ENCODE measurements at places on chromosomes 11 and 22.

DNA sequence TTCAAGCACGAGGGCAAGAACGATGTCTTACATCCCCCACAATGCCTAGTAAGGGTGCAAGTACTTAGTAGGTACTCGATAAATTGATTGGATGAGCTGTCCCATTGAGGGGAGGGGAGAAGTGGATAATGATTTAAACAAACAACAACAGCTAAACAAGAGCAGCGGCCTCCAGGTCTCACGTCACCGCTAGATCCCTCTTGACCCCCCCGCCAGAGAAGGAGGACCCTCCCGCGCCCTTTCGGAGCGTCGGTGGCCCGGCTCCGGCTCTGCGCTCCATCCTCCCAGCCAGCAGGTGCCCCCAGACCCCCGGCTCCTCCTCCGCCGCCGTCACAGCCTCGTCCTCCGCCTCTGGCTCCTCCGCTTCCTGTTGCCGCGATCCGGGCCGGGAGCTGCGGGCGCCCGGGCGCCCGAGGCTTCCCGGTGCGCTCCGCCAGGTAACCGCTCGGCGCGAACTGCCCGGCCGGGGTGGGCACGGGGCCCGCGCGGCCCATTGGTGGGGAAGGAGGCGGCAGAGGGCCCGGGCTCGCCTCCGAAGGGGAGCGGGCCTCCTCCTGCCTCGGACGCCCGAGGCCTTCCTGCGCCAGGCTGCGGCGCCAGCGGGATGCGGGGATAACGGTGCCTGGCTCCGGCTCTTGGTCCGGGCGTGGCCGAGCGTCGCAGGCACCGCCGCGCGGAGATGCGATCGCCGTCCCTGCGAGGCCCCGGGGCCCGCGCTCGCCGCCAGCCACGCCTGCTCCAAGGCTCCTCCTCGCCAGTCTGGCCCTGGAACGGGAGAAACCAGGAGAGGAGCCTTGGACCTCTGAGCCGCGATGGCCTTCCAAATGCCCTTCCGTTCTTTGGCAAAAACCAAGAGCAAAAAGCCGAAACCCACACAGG, at the start of gene TLCD5:
Gene TLCD5 (plus strand): TSS at position 368 of the 879 bp plus-strand sequence. CDS start 2,143 bp downstream, outside the sequence.
- peak; percentile 50 for DNase-seq

- DNase-seq = no peak
Measured at GRCh38 chr11:77418971-77419597, 54.8 kb downstream of the PAK1 start.

DNA sequence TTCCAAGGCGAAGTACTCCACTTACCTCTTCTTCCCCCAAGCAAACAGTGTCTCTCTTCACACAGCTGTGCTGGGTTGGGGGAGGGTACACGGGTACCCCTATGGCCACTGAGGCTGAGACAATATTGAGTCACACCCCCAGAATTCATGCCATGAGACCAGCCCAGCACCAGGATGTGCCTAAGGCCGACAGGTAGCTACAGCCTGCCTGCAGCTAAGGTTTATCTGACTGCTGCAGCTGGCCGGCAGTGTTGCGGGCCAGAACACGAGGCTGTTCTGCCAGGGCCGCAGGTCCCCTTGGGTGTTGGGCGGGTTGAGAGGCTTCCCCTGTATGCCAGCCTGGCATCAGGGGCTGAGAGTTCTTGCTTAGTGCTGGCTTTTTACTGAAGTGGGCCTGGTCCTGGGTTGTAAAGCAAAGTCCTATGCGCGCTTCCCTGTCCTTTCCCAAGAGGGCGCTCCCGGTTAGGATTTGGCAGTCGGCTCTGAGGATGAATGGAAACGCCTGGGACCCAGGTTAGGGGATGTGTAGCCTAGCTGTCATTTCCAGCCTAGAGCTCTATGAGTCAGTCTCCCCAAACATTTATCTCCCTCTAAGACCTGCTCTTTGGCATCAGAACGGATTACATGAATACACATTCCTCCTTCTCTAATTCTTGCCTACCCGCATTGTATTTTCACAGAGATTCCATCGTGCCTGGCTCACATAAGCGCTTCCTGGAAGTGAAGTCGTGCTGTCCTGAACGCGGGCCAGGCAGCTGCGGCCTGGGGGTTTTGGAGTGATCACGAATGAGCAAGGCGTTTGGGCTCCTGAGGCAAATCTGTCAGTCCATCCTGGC, 7.1 kb downstream of the USP18 start:
- DNase-seq = peak; percentile 70

DNA sequence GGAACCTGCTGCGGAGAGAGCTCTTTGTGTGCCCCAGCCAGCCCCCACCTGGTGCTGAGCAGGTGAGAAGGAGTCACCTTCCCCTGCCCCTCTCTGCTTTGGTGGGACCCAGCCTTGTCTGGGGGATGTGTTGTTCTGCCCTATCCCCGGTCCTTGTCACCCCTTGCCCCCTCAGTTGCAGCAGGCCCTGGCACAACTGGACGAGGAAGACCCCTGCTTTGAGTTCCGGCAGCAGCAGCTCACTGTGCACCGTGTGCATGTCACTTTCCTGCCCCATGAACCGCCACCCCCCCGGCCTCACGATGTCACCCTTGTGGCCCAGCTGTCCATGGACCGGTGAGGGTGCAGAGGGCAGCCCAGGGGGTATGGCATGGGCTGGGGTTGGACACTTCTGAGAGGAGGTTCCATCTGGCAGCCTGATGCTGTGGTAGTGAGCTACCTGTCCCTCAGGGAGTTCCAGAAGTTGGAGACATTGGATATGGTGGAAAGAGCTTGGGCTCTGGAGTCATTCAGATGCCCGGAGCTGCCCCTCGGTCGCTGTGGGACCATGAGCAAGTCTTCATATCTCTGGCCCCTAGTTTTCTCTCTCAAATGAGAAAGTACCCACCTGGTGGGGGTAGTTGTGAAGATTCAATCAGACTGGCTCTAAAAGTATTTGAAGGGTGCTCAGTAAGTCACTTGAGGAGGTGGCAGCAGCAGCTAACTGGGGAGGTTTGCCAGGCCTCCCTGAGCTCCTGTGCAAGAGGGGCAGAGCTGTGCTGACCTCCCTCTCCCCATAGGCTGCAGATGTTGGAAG, 4.3 kb downstream of the LARGE2 start:
- no peak for DNase-seq

- DNase-seq = no peak
Measured at GRCh38 chr11:35313760-35314153, 105.6 kb downstream of the SLC1A2 start.

GRCh38 chr11:35012467-35013191, 96.2 kb downstream of the PDHX start:
- no peak for DNase-seq

- DNase-seq = no peak
Measured at GRCh38 chr11:81342966-81343365, 1390.7 kb downstream of the FAM181B start.

GRCh38 chr11:64360448-64360921, 1.5 kb downstream of the RPS6KA4 start:
- peak; percentile 83 for DNase-seq

DNA sequence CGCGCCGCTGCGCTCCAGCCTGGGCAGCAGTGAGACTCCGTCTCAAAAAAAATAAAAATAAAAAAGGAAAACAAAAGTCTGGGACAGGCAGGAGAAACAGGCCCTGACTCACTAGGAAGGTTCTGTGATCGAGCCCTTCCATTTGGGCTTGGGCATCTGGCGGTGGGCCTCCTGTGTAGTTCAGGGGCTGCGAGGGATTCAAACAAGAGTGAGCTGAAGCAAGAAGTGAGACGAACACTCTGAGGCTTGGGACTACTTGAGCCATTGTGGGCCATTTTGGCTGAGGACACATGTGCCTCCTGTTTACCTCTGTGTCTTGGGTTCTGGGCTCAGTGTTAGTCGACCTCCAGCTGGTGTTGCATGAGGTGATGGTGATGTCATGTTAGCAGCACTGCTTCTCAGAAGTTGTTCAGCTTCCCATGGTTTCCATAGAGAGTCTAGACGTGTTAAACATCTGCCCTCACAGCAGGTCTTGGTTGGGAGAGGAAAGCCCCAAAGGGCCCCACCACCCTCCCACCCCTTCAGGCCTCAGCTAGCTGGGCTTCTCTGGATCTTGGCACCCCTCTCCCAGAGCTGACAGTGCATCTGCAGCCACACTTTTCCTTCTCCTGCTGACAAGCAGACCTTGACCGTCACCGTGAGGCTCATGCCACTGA, 57.8 kb downstream of the MED15 start:
- no peak for DNase-seq

DNA sequence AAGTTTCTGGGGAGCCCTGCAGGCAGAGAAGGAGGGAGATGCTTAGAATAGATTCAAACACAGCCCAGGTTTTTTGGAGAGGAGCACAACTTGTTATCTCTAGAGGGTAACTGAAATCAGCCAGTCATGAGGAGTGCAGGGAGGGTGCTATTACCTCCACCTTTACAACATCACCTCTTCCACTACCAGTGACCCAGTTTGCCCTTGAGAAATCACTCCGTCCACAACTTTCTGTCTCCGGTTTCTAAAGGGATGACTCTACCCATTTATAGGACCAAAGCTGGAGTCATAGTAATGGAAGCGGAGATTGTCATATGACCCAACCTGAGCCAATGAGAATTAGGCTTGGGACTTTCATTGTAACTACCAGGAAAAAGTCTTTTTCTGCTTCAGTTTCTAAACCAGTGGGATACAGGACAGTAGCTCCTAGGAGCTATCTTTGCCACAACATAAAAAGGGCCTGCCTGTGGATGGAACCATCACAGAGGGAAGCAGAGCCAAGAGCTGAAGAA, 131.2 kb upstream of the SERPIND1 start:
- no peak for DNase-seq

DNA sequence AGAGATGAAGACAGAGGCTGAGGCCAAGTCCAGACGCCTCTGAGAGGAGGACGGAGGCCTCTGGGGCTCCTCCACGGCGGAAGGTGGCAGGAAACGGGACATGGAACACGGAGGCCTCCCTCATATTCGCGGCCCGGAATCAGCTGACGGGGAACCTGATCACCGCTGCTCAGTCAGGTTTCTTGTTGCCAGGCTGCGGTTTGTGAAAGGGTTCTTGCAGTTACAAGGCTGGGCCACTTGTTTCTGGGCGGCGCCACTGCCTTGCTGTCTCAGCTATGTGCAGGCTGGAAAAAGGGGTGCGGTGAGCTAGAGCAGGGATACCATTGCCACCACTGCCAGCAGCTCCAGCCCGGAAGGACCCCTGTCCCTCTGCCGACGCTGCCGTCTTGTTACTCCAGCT, 10.0 kb upstream of the MMP1 start:
- peak; percentile 6 for DNase-seq

GRCh38 chr22:25940479-25940878, 198.5 kb downstream of the MYO18B start:
- DNase-seq = no peak

- DNase-seq = no peak
Measured at GRCh38 chr11:57562596-57562995, 4.9 kb downstream of the UBE2L6 start.

GRCh38 chr11:7115780-7116179, 27.0 kb downstream of the RBMXL2 start:
- no peak for DNase-seq

DNA sequence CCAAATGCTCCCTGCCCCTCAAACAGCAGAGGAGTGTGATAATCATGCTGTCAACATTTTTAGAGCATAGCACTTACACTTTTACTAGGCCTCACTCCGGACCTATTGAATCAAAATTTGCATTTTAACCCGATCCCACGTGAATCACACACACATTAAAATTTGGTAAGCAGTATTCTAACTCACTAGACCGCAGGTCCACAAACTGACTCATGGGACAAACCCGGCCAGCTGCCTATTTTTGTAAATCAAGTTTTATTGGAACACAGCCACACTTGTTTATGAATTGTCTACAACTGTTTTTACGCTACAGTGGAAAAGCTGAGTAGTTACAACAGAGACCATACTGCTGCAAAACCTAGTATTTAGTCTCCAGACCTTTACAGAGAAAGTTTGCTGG, 43.3 kb downstream of the SNX19 start:
- DNase-seq = no peak

DNA sequence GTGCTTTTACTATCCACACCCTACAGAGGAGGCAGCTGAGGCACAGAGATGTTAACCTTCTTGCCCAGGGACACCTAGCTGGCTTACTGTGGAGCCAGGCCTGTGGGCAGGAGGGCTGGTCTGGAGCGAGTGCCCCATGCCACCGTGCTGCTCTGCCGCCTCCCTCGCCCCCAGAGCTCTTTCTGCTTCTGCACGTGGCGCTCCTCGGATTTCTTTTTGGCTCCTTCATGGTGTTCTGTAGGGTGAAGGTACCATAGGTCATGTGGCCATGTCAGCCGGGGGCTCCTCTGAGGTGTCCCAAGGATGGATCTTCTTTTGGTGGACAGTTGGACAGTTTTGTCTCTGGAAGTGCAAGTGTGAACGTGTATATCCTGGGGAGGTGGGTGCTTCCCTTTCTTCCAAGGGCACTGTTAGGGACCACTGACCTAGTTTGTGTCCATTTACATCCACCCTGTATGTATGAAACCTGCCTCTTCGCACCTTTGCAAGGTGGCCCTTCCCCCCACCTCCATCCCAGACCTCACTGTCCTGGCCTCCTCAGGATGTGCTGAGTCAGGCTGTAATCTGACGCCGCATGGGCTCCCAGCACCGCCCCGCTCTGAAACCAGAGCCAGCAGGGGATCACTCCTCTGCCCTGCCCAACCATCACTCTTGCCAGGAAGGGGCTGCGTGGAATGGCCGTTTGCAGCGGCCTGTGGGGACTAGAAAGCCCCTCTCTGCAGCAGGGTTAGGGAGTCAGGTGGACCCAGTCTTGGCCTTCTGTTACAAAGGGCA, 31.7 kb downstream of the POLR3H start:
- peak; percentile 38 for DNase-seq

DNA sequence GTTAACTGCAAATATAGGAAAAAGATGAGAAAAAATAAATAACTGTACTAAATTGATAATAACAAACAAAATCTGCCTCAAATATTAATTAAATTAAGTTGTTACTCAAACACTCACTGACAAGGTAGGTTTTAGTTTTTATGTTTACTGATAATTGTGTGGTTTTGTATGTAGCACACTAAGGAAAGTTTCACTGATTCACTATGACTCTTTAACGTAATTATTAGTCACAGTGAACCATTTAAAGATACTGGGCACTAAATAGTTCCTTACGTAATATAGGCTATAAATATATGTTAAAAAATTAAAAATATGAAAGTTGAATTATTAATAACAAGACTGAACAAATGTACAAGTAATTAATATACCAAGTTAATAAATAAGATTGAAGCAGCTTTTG, 2330.0 kb upstream of the RAG2 start:
- DNase-seq = no peak

DNA sequence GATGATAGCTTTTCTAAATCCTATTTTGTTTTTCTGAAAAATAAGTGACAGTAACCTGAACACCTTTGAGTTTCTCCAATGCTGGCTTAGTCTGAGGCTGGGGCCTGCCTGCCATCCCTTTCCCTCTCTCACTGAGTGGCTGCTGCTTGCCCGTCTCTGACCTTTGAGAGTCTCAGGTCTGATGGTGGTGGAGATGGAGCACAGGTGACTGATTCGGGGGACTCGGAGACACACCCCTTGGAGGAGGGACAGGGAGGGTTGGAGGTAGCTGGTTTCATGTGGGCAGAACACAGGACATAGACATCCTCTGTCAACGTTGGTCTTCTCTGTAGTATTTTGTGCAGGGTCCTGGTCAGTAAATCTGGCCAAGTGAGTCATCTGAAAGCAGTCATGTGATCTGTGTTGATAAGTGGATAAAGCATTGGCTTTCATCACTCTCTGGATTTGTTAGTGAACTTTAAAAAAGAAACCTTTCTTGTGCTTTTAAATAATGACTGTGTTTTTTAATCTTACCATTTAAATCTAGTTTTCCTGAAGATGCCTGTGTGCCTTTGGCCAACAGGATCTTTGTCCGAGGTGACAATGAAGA, 47.1 kb upstream of the CLDN5 start:
- no peak for DNase-seq

Measured in Kasumi-1 (cell line).